ENCODE measurements at places on chromosomes 12 and 14.

DNA sequence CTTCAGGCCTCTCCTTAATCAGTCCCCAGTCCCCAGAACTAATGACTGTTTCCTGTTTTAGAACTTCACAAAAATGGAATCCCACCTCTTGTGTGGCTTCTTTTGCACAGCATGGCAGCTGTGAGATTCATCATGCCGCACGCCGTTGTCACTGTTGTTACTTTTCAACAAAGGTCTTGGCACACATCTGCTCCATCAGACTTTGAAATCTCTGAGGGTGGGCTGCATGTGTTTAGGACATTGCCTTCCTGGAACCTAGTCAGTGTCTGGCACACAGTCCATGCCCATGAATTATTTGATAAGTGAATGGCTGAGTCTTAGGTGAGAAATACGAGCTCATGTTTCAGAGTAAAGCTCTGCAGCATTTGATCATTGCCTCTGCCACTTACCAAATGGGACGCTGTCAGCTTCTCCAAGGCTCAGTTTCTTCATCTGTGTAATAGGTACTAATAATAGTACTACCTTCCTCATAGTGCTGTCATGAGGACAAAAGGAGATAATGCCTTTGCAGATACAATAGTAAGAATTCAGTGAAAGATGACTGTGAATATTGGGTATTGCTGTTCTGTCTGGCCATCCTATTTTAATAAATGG, 90.4 kb downstream of the SRRM4 start:
- no peak for DNase-seq

DNA sequence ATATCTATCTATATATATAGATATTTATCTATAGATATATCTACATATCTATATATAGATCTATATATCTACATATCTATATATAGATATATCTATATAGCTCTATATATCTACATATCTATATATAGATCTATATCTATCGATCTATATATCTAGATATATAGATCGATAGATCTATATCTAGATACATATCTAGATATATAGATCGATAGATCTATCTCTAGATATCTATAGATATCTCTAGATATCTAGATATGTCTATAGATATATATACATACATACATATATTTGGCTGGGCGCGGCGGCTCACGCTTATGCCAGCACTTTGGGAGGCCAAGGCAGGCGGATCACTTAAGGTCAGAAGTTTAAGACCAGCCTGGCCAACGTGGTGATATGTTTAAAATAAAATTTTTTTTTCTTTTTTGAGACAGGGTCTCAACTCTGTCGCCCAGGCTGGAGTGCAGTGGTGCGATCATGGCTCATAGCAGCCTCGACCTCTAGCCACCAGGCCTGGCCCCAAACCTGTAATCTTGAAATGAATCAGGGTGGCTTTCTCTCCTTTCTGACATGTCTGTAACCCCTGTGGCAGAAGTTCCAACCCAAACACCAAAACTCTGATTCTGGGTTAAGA, 18.1 kb downstream of the ARPC3 start:
- DNase-seq = no peak

- no peak for DNase-seq
These were observed 114.4 kb downstream of the VRK1 start for GRCh38 chr14:96911499-96912149.

DNA sequence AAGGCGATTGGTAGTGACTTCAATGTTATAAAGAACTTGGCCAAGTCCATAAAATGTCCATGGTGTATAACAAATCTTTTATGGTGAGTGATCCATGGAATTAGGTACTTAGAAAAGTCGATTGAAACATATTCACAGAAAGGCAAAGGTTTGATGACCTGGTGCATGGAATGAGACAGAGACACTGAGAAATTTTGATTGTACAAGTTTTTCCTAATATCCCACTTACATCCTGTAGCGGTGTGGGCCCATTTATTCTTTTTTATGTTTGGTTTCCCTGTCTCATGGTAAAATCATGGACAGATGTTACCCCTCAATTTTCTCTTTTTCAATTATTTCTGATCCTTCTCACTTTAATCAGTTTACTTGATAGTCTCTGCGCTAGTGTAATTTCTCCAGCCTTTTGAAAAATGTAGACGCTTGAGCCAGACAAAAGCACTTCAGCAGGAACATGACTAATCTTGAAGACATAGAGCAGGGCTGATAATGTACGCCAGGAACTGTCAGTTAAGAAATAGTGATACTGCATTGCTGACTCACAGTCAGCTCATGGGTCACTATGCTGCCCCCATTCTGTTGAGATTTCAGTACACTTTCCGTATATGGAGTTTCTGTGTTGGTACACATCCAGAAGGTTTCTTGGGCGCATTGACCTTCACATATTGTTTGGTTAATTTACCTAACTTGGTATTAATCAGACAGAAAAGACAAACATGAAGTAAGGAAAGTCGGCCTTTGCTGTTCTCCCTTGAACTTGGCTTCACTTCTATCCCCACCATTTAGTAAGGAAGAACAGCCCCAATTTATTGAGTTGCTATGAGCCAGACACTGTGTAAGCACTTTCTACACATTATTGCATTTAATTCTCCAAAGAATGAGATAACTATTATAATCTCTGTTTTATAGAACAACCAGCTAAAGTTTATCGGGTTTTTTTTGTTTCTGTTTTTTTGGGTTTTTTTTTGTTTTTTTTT, 841.7 kb downstream of the DIO2 start:
- DNase-seq = no peak

DNA sequence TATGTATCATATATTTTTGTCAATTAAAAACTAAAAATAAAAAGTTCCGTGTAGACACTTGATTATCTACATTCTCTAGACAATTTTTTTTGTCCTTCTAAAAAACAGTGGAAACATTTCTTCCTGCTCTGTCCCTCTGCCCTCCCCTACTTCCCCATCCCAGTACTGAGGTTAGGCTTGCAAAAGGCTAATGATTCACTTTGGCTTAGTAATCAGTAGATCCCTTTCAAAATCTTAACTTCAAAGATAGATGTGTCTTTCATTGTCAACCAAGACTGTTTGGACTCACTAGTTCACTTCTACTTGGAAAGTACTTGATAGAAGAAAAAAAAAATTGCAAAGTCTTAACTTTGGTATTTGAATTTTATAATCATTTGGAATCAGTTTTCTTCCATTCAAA, 3.8 kb downstream of the SETD3 start:
- no peak for DNase-seq

- no peak for DNase-seq
These were observed 65.2 kb downstream of the PAPOLA start for GRCh38 chr14:96567289-96567899.

GRCh38 chr14:71722885-71723284, 209.3 kb upstream of the RGS6 start:
- DNase-seq = no peak

GRCh38 chr14:46651526-46652144, at the start of gene RPL10L:
TSS of gene RPL10L (minus strand) at chr14:46651781. CDS start at chr14:46651736, 45 bp downstream.
- DNase-seq = no peak

- no peak for DNase-seq
These were observed 261.9 kb upstream of the LRIG3 start for GRCh38 chr12:59182191-59182590.

DNA sequence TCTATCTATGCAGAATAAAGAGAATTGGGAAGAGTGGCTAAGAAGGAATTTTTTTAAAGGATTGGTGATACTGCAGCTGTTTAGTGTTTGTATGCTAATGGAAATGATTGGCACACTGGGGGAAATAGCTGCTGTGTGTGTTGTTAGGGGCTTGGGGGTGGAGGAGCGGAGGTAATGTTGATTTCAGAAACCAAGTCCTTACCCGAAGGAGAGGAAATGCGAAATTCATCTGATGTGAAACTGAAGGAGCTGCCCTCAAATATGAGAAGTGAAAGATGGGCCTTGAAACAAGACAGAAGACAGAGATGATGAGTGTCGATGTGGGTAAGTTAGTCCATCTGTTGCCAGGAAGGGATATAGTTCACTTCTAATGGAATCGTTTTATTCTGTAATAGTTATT, 21.2 kb upstream of the RNASE12 start:
- no peak for DNase-seq

GRCh38 chr12:5317556-5317955, 114.4 kb upstream of the NTF3 start:
- no peak for DNase-seq
